ENCODE measurements at places on chromosomes 11 and 22.

DNA sequence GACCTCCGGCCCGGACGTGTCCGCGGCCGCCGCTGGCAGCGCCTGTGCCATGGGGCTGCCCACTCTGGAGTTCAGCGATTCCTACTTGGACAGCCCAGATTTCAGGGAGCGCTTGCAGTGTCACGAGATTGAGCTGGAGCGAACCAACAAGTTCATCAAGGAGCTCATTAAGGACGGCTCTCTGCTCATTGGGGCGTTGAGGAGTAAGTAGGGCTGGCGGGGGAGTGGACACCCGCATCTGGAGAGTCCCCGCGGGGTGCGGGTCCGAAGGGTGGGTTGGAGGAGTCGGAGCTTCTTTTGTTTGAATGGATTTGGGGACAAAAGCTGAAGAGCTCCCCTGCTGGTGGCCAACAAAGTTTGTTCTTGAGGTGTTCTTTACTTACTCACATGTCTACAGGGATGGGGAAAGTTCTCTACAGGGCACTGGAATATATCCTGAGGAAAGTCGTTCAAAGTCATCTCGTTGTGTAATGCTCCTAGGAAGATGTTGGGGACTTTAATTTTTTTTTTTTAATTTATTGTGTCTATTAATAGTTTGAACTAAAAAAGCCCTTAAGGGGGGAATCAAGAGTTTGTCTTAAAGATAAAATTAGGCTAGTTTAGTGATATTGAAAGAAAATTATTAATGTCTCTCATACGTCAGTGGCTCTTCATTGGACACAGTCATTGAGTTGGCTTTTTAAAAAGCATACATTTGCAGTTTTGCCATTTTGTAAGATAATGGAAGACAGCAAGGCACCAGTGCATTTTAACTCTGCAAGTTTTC lies 725 bp downstream of the ARHGAP42 start:
- DNase-seq, result no peak

DNA sequence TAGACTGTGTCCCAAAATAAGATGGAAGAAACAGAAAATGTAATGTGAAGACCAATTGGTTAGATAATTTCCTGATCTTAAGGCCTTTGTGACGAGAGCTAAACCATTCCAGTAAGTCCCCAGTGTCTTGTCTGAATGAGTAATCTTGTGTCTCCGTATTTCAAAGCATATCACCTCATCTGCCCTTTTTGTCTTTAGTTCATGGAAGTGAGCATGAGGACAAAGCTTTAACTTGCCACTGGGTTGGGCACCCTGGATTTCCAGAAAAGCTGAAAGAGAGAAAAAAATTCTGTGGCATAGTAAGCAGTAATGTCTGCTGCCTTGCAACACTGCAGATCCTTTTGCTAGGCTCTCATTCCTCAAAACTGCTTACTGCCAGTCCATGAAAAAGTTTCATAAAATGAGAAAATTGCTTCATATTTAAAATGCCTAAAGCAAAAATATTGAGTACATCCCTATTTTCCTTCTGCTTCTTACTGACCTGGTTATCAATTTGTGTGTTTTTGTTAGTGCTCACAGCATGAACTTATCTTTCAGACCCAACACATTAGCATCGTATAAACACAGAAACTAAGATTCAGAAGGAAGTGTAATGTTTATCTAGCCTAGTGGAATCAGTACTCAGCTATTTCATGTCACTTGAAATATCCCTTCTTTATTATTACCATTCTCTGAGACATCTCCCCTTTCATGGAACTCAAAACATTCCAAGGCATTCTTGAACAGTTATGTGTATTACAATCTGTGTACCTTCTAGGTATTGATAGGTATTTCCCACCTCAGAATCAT lies 5.3 kb downstream of the CASP12 start:
- DNase-seq, result no peak

- DNase-seq, result no peak
These were observed 13.5 kb downstream of the TTLL8 start for GRCh38 chr22:50044485-50045118.

GRCh38 chr11:65903068-65903481 lies 2.9 kb upstream of the FOSL1 start:
- DNase-seq, result no peak

DNA sequence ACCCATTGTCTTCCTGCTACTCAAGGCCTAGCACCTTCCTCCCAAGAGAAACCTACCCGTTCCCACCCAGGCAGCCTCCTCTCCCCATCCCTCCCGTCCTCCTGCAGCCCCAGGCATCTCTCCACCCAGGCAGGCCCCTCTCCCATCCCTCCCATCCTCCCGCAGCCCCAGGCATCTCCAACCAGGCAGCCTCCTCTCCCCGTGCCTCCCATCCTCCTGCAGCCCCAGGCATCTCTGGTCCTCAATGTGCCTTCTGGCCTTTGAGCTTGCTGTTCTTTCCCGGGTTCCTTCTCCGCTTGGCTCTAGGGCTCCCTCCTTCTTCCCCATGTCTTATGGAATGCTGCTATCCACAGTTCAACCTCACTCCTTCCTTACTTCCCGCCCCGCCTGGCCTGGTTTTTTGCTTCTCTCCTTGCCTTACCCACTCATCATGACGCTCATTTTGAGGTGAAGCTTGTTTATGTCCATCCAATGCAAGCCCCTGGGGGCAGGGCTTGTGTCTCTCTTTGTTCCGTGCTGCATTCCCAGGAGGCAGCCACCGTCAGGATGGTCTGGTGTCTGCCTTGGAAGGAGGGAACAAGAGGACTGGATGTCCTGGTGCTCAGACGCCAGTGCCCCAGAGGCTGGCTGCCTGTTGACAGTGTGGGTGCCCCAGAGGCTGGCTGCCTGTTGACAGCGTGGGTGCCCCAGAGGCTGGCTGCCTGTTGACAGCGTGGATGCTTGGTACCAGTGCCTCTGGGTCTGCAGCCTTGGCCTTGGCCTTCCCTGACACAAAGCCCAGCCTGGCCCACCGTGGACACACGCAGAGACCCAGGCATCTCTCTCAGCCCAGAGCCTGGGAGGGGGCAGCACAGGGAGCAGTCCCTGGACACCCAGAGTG lies 815.7 kb downstream of the BRD1 start:
- DNase-seq, result no peak

DNA sequence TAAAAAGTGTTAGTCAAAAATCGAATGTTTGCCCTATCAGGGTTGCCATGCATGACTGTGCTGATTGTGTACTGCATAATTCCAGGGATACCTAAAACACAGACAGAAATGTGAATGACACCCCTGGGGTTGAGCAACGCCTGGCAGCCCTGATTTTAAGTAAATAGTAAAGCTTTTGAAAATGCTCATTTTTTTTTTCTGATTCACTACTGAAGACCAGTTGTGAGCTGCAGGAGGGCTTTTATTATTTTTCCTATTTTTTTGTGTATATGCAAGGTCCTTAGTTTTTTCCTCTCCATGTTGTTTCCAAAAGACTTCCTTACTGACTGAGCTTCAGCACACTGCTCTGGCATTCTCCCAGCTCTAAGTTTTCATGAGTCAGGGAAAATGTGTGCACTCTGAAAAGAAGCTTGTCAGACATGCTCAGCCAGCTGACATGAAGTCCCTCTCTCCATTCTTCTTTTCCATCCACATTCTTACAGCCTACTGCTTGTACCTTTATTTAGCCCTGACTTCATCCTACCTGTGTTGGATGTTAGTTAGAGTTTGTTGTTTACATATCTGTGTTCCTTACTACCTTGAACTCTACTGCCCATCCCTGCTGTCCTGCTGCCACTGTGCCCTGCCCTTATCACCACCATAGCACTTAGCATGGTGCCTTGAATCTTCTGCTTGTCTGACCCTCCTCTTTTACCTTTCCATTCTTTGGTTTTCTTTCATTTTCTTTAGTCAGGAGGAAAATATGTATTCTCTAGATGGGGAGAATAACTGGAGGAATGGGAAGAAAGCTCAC lies 79.5 kb downstream of the HORMAD2 start:
- no peak for DNase-seq

GRCh38 chr11:2928605-2929530 lies at the start of gene PHLDA2:
Gene PHLDA2, minus strand, starts transcription at chr11:2929420. Its CDS starts 56 bp downstream, at chr11:2929364.
- DNase-seq, result peak; percentile 39

DNA sequence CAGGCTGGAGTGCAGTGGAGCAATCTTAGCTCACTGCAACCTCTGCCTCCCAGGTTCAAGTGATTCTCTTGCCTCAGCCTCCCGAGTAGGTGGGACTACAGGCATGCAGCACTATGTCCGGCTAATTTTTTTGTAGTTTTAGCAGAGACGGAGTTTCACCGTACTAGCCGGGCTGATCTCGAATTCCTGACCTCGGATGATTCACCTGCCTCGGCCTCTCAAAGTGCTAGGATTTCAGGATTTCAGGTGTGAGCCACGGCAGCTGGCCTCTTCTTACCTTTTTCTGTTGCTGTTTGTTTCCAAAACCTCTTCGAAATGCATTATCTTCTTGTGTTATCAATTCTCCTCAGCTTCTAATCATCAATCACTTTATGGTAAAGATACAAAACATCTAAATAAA lies 22.1 kb upstream of the TMEM135 start:
- DNase-seq, result no peak

GRCh38 chr22:36343720-36344105 lies 44.1 kb downstream of the MYH9 start:
- DNase-seq, result no peak

- DNase-seq, result no peak
These were observed 15.4 kb downstream of the RASD2 start for GRCh38 chr22:35555946-35556547.

GRCh38 chr11:119491753-119492510 lies 69.0 kb upstream of the THY1 start:
- no peak for DNase-seq

DNA sequence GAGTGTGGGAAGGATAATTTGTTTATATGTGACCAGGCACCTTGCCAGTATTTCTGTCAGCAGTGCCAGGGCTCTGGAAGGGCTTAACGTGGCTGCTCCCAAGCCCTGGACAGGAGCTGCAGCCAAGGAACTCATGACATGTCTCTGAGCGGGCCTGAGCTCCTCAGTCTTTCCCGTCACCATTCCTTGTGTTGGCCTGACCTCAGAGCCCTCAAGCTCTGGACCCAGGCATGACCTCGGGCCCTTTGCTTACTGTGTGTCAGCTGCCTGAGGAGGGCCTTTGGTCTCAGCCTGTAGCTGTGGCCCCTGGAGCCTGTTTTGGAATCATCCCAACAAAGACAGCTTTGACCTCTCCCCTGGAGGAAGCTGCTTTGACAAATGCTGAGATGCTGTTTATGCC lies 264.1 kb upstream of the PLET1 start:
- DNase-seq, result no peak

- peak; percentile 57 for DNase-seq
These were observed at the start of gene SLC29A2 for GRCh38 chr11:66371627-66372415. Gene SLC29A2, minus strand, starts transcription at chr11:66371760. Its CDS starts 169 bp downstream, at chr11:66371591.

DNA sequence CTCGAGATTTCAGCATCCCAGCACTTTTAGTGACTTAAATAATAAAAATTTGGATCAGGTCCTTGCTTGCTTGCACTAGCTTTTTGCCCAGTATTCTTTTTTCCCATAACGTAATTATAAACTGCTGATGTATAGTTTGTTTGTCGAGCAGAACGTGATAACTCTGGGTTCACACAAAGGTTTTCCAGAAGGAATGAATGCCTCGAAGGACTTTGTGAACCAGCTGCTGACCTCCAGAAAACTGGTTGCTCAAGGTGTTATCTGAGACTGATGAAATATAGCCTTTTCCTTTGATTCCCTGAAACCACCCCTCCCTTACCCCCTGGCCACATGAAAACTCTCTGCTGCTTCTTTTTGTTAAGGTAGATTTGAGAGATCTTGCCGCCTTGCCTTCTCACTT lies 229.1 kb upstream of the CARD18 start:
- DNase-seq, result no peak

DNA sequence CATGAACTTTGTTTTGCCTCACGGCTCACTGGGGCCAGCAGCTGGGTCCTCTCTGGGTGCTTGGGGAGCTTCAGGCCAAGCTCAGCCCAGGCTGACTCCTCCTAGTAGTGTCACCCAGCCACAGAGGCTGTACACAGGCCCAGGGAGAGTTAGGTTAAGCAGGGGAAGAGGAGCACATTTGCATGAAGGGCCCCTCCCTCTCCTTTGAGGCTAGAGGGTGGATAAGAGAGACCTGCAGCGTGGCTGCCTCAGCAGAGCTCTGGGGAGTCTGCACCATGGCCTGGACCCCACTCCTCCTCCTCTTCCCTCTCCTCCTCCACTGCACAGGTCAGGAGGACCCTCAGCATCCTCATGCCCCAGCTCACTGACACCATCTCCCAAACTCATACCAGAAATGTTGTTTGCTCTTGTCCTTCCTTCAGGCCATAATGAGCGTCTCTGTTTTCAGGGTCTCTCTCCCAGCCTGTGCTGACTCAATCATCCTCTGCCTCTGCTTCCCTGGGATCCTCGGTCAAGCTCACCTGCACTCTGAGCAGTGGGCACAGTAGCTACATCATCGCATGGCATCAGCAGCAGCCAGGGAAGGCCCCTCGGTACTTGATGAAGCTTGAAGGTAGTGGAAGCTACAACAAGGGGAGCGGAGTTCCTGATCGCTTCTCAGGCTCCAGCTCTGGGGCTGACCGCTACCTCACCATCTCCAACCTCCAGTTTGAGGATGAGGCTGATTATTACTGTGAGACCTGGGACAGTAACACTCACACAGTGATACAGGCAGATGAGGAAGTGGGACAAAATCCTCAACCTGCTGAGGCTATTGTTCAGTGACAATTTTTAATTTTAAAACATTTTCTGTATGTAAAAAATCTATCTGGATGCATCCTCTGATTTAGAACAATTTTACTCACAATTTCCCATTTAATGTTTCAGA lies 82.4 kb upstream of the VPREB1 start:
- no peak for DNase-seq

GRCh38 chr11:63574856-63575602 lies 11.8 kb upstream of the PLAAT2 start:
- no peak for DNase-seq

- peak; percentile 41 for DNase-seq
These were observed 14.2 kb downstream of the OR52A5 start for GRCh38 chr11:5123802-5124521.

DNA sequence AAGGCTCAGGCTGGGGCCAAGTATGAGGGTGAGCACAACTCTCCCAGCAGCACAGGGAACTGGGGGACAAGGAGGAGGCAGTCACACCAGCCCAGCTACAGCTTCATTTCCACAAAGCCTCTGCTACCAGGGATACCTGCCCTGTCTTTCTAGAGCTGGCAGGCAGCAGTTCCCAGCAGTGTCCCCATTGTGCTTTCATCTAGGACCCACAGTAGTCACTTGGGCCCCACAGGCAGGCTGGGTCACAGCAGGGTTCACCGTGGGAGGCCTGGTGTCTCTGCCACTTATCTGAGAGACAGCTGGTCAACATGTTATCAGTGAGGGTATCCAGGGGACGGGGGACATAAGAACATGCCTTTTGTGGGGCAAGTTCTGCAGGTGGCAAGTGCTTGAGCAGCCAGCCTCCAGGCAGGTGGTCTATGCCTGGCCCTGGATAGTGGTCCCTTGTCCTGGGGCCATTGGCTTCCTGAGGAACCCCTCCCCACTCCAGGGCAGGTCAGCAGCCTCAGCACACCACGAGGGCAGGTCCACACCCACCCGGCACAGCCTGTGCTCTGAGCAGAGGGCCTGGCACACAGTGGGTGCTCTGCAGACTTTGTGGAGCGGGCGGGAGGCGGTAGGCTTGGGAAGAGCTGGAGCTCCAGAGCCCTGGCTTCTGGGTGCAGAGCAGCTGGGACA lies 29.9 kb downstream of the GNAZ start:
- no peak for DNase-seq

DNA sequence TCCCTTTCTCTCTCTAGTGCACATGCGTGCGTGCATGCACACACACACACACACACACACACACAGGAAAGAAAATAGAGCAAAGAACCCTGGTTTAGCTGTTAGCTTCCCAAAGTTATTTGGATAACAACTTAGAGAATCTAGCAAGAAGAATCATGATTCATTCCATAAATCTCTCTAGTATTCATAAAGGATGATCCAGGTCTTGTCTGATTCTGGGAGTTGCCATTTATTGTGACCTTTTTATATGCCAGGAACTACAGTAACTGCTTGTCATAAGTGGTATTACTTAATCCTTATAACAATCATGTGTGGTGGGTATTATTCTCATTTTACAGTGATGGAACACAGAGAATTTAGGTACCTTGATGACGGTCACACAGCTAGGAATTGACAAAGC lies 141.5 kb upstream of the MTMR2 start:
- DNase-seq, result no peak

All from activated CD4-positive, alpha-beta T cell treated with anti-CD3 and anti-CD28 coated beads, Interleukin-2, amount 50 U/mL, for 24 hours (primary cell).